Activated gamma-delta T cell treated with anti-CD3 and anti-CD28 coated beads, Interleukin-2, amount 50 U/mL, for 16 hours (primary cell): ENCODE measurements at places on chromosomes 12 and 14.

DNA sequence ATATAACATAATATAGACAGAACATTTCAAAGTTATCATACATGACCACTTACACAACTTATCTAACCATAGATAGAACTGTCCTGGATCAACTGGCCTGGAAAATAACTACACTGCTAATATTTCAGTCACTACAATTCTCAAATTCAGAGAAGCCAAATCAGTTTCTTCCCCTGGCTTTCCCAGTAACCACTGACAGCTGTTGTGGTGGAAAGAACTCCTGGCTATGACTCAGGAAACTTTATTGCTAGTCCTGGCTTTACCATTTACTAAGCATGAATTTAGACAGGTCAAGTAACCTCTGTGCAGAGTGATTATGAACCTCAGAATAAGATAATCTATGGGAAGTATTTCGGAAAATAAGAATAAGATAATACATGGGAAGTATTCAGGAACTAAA, 244.9 kb upstream of the DIO2 start:
- no peak for DNase-seq

DNA sequence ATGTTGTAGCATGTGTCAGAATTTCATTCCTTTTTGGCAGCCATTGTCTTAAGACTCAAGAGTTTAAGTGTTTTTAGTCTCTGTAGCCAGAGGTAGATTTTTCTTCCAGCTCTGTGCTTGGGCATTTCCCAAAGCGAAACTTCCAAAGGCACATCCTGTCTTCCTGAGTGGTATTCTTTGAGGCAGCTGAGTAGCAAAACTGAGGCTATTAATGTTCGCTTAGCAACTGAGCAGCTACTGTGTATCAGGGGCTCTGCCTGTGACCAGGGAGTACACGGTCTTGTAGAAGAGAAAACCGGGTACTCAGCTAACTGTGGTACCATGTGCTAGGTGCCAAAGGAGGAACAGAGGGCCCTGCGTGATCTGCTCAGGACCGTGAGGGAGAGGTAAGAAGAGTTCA, 52.0 kb downstream of the ETV6 start:
- no peak for DNase-seq

GRCh38 chr12:66014818-66015217, 115.7 kb downstream of the LLPH start:
- no peak for DNase-seq

DNA sequence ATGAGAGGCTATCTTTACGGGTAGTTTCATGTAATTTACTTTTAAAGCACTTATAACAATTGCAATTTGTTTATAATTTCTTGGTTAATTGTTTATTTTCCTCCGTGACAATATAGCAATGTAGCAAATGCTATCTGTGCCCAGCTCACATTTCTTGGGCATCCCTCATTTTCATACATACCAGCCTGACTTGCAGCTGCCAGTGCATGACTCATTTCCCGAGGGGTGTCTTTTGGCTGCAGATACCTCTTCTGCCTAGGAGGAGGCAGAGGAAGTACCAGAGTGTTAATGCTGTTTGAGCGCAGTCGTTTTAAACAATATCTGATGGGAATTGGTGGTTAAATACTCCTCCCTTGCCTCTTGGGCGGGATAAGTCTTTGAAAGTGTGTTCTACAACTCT, 104.2 kb upstream of the ABCD2 start:
- no peak for DNase-seq

GRCh38 chr12:5910790-5911548, 34.1 kb downstream of the ANO2 start:
- no peak for DNase-seq

DNA sequence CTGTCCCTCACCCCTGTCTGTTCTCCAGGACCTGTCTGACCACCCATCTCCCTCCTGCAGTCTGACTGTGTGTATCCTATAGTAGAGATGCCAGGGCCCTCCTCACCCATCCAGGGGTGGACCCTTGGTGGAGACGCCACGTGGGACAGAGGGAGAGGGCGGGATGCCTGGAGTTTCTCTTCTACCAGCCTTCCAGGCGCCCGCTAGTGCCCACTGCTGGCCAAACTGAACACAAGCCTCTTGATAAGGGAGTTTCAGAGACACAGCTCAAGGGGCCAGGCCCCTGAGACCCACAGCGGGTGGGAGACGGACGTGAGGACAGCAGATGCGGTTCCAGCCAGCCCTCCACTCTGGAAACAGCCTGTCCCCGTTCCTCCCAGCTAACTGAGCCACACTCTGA, 147.3 kb downstream of the RBM19 start:
- DNase-seq: no peak

DNA sequence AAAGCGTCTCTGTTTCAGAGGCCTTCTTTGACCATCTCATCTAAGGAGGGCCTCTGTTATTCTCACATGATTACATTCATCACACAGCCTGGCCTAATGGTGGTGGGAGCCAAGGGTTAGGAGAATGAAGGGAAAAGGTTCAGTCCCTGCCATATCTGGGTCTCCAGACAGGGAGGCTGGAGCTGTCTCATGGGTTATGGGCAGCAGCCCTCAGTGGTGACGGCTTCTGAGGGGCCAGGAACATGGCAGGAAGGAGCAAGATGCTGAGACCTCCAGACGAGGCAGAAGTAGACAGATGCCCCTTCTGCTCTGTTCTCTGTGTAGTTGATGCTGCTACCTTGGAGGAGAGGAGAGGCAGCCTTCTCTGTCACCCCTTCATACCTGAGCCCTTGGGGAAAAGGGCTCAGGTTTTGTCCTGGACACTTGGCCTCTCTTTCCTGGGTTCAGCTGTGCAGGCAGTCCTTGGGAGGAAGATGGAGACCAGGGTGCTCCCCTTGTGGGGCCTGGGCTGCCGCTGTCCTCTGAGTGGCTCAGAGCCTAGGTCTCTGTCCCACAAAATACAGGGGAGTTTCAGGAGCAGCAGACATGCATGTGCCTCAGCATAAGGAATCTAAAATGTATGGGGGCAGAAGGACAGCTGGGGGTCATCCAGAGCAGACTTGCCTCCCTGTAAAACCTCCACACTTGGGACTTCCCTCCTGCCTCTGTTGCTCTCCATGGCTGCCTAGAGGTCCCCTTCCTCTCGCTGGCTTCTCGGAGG, 3.6 kb downstream of the IFI27L2 start:
- no peak for DNase-seq

DNA sequence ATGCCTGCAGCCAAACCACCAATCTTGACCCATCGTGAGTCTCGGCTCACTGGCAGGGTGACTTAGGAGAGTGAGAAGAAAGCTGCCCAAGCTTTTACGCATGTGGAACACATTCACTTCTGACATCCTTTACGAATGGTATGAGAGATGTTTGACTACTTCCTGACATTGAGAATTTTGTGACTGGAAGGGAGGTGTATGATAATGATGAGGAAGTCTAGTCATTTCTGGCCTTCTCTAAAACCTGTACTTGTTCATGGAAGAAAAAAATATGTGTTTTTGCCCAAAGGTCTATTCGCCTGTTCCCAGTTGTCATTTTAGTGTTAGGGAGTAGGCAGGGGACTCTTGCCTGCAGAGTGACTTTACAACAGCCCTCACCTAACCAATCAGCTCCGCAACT, 227.2 kb upstream of the ATP2B1 start:
- DNase-seq: no peak

DNA sequence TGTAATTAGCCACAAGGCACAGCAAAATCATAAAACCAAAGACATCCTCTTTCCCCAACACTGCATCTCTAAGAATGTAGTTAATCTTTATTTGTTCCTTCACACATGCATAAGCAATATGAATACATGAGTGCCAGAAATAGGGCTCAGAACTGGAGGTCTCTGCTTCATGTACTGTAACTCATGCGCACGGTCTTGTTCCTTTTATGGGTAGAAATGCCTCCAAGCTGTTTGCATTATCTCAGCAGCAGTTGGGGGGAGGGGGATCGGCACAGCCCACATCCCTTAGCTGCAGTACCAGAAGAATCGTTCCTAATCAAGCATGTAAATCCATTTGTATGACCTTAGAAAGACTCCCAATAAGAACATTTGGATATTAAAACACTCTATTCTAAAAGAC, 20.0 kb downstream of the RHOJ start:
- no peak for DNase-seq

DNA sequence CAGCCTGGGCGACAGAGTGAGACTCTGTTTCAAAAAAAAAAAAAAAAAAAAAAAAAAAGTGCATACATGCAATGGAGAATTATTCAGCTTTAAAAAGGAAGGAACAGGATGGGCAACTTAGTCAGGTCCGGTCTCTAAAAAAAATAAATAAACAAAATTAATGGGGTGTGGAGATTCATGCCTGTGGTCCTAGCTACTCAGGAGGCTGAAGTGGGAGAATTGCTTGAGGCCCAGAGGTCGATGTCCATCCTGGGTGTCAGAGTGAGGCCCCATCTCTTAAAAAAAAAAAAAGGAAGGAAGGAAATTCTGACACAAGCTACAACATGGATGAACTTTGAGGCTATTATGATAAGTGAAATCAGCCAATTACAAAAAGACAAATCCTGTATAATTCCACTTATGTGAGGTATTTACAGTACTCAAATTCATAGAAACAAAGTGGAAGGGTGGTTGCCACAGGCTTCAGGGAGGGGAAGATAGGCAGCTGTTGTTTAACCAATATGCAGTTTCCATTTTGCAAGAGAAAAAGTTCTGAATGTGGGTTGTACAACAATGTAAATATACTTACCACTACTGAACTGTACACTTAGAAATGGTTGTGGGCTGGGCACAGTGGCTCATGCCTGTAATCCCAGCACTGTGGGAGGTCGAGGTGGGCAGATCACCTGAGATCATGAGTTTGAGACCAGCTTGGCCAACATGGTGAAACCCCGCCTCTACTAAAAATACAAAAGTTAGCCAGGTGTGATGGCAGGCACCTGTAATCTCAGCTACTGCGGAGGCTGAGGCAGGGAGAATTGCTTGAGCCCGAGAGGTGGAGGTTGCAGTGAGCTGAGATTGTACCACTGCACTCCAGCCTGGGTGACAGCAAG, 12.3 kb upstream of the APOF start:
- no peak for DNase-seq

DNA sequence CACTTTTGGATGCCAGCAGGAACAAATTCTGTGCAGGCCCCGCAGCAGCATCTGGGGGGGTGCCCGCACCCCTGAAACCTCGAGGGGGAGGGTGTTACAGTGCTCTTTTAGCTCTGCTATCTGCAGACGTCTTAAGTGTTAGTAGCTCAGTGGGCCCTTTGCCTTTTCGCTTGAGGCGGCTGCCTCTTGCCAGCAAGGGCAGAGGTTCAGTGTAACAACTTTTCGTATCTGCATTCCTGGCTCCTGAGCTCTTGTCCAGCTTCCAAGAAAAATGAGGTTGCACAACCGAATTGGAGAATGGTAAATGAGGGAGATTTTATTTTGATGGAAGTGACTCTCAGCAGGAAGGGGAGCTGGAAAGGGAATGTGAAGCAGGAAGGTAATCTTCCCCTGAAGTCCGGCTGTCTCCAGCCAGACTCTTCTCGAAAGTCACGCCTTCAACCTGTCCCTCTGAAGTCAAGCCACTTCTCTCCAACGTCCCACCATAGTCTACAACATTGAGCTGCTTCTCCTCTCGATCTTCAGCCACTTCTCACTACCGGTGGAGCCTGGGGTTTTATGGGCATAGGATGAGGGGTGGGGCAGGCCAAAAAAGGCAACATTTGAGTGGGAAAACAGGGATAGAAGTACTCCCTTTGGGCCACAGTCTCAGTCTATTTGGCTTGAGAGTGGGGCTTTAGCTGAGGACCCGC, 17.8 kb downstream of the TAS2R50 start:
- no peak for DNase-seq

DNA sequence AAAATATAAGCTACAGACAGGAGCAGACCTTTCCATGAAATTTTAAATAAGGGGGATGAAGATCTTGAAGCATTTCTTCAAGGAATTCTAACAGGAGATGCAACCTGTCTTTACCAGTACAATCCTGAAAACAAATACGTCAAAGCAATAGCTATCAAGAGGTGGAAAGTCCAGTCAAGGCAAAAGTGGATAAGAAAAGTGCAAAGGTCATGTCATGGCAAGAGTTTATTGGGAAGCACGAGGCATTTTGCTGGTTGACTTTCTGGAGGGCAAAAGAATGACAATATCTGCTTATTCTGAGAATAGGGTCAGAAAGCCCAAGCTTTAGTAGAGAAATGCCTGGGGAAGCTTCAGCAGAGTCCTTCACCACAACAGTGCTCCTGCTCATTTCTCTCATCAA, 34.3 kb upstream of the PRB4 start:
- DNase-seq: no peak

DNA sequence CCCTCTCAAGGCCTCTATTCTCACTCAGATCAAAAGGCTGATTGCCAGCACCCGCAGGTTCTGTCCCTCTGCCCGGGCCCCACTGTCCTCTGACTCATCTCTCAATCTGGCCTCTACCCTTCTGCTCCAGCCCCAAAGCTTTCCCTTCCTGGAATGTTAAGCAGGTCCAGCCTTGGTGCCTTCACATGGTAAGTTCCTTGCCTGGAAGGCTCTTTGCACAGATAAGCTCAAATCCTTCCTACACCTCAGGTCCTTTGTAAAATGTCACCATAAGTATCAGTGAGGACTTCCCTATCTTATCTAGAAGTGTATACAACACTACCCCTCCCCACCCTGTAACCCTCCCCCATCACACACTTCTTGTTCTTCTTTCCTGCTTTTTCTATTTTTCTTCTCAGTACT, 22.2 kb downstream of the LPCAT3 start:
- DNase-seq: no peak

DNA sequence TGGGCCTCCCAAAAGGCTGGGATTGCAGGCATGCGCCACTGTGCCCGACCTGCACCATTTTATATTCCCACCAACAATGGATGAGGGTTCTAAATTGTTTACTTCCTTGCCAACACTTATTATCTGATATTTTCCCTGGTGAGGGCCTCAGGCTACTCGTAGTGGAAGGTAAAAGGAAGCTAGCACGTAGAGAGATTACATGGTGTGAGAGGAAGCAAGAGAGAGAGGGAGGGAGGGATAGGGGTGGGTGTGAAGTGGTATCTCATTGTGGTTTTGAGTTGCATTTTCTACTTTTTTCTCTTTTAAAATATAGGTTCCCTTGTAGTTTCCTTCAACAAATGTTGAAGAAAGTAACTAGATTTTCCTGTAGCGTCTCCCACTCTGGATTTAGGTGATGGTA, 30.9 kb downstream of the MYO1H start:
- no peak for DNase-seq

GRCh38 chr14:62470935-62471334, 574.3 kb downstream of the KCNH5 start:
- no peak for DNase-seq

- DNase-seq: peak; percentile 5
Observed at GRCh38 chr12:131929581-131930456, 743 bp downstream of the PUS1 start.

GRCh38 chr14:74585406-74586335, 26.4 kb downstream of the LTBP2 start:
- no peak for DNase-seq
